ENCODE measurements at places on chromosomes 3 and 15.

DNA sequence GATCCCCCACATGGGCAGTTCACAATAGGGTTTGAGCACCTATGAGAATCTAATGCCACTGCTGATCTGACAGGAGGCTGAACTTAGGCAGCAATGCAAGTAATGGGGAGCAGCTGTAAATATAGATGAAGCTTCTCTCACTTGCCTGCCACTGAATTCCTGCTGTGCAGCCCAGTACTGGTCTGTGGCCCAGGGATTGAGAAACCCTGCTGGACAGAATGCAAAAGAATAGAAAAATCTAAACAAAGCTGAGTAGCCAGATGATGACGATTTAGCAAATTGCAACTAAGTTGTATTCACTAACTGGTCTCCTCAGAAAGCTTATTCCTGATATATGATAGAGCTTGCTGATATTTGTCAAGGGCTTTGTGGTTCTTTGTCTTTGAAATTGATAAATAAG, 34.3 kb upstream of the APH1B start:
- DNase-seq, result no peak

- no peak for DNase-seq
These were observed 276.8 kb downstream of the ULK4 start for GRCh38 chr3:41684797-41685735.

- DNase-seq, result no peak
These were observed 28.3 kb downstream of the PLXND1 start for GRCh38 chr3:129577925-129578786.

- peak; percentile 66 for DNase-seq
These were observed 4.5 kb upstream of the RFT1 start for GRCh38 chr3:53134631-53135232.

DNA sequence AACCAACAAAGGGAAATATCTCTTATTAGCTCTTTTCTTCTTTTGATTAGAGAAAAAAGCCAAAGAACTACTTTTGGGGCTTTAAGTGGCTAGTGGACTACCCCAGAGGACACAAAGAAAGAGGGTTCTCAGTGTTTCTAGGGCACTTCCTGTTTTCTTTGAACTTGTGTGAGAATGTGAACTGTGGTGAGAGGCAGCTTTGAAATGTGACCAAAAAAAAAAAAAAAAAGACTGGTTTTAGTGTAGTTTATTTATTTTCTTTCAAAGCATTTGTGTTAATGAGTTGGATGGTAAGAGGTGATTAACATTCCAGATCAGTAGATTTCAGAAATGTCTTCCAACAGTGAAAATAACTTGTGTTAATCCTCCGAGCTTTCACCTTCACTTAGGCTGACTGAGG, 32.4 kb downstream of the SELENOT start:
- DNase-seq, result peak; percentile 48

DNA sequence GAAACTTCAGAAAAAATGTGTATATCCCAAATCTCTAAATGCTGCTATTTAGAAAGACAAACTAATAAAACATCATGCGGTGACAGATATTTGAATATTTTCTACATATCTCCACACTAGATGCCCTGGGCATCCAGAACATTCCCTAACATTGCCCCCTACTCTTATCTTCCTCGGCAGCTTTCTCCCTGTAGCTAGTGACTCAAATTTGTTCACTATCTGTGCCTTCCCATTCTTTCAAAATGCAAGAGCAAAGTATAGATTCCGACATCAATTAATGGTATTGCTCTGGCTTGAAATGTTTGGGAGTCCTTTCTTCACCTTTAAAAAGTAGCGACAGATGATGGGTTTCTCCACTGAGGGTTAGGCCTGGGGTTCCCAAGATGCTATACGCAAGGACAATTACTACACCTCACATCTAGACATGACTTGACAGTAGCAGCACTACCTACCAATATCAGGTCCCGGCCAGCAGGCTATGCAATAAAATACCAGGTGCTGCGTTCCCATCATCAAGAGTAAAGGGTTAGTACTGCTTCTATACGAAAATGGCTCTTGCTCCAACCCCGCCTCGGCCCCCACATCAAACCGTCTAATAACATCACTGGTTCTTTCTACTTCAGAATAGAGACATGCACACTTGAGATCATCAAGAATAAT, 631 bp downstream of the UBR1 start:
- DNase-seq, result peak; percentile 20

DNA sequence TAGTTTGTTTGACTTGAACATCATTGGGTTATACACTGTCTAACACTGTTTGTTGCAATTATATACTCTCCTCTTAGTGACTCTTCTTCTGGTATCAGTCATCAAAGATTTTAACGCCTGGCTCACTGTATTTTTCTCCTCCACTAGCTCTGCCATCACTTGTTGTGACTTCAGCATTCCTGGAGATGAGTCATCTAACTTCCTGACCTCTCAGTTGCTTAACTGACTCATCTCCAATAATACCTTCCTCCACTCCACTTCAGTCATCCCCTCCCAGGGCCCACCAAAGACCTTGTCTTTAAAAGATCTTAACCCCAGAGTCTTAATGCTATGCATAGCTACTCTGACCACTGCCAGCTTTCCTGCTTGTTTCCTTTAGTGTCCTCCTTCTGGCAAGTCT, 28.6 kb upstream of the CLSTN2 start:
- DNase-seq, result no peak

DNA sequence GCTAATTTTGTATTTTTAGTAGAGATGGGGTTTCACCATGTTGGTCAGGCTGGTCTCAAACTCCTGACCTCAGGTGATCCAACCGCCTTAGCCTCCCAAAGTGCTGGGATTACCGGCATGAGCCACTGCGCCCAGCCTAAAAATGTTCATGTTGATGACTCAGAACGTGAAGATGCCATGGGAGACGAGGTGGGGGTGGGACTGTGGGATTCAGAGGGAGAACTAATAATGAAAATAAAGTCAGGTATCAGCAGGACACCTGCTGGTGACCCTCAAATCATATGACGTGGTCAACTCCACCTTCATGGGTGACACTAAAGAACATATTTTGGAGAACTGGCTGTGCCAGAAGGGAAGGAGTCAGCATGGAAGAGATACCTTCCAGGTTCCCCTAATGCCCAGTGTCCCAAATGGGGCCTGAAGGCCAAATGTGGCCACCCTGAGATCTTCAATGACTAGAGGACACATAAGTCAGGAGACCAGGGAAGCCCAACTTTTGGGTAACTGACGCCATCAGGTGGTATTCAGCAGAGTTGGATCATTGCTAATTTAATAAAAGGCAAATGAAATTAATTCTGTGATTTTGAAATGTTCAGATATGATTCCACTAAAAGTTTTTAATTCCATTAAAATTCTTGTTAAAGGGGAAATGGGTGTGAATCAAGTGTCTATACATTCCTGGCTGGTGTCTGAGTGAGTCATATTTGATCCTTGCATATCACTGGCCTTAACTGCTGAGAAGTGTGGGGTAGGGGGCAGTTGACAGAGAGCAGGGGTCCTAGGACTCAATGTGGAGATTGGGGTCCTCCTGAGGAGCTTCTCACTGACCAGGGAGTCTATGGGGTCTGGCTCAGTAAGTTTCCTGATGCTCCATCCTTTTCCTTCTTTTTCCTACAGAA, 88.6 kb upstream of the GSK3B start:
- peak; percentile 13 for DNase-seq

- no peak for DNase-seq
These were observed 1.5 kb upstream of the GOLGA8B start for GRCh38 chr15:34584996-34585395.

DNA sequence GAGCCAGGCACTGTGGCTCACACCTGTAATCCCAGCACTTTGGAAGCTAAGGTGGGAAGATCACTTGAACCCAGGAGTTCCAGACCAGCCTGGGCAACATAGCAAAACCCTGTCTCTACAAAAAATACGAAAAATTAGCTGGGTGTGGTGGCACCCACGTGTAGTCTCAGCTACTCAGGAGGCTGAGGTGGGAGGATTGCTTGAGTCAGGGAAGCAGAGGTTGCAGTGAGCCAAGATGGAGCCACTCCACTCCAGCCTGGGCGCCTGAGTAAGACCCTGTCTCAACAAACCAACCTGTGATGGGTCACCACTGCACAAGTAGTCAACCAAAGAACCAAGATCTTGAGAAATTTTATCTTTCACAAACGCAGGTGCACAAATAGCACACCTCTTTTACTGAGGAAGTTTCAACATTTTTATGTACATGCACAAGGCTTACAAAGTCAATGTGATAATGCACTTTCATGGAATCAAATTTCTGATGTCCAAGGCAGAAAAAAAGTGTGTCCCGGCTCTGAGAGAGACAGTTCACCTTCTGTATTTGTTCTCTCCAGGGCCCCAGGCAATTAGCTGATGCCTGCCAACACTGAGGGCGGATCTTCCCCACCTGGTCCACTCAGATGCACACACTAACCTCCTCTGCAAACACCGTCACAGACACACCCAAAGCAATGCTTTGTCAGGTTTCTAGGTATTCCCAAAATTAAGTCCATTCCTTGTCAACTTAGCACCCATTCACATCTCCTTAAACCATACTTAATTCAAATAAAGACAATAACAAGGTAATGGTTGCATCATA, 12.4 kb downstream of the ACAA1 start:
- DNase-seq, result no peak

GRCh38 chr3:107826727-107827126, 264.1 kb downstream of the CD47 start:
- DNase-seq, result no peak

- DNase-seq, result peak; percentile 8
These were observed 2.2 kb downstream of the PIAS1 start for GRCh38 chr15:68056097-68056865.

DNA sequence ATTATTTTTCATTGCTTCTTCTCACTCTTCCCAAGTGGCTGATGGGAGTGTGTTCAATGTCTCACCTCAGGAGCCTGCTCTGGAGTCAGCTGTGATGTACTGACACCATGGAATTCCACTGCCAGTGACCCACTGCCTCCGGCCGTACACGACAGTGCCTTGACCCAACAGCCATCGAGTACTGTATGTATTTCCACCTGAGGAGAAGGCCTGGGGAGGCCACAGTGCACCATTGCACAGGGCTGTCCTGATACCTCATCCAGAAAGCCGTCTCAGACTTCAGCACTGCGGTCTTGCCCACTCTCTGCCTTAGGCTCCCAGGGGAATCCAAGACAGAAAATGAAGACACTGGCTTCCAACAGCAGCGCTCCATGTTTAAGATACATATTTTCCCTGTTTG, 51.4 kb upstream of the EIF1B start:
- no peak for DNase-seq

- DNase-seq, result no peak
These were observed 326.3 kb downstream of the UACA start for GRCh38 chr15:70437089-70437488.

DNA sequence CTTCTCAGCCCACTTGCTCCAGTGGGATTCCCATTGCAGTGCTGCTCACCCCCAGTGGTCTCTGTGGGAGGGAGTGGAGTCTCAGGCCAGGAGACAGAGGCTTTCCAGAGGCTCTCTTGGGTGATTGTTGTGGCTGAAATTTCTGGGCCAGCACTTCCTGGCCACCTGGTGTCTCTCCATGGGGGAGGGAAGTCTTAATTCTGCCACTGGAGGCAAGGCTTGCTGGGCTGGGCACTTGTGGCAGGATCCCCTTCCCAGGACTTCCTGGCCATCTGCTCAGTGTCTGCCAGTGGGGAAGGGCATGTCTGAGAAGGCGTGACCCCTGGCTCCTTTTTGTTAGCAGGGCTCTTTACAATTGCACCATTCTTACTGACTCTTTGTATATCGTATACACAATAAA, 351.8 kb downstream of the GABRB3 start:
- no peak for DNase-seq

DNA sequence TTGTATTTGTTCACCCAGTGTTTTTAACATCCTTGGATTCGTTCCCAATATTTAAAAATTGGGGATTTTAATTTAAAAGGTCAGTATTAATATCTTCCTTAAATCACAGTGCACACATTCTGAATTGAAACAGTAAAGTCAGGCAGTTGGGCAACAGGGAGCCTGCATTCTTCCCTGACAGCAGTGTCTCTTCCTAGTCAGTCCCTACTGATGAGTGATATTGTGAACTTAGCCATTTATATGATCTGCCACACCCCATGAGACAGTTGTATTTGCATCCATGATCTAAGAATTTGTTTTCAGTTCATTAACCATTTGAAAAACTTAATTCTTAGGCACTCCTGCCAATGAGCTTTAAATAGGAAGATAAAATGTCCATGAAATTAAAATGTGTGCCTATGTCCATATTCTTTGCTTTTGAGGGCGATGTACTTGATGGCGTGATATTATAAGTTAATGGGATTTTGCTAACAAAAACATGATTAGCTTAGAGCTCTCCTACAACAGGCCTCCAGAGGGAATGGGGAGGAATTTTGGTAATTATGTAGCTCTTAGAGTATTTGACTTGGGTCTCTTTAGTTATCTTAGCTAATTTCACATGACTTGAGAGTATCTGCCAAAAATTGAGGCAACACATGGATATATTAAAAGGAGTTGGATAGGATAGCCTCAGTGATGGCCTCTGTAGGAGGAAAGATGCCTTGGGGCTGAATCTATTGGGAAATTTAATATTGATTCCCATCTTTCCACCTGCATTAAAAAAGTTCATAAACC, 219.3 kb downstream of the PTPRG start:
- no peak for DNase-seq

- no peak for DNase-seq
These were observed 11.7 kb downstream of the MRPS22 start for GRCh38 chr3:139355476-139355875.

- no peak for DNase-seq
These were observed 102.9 kb downstream of the SRGAP3 start for GRCh38 chr3:9146367-9147071.

DNA sequence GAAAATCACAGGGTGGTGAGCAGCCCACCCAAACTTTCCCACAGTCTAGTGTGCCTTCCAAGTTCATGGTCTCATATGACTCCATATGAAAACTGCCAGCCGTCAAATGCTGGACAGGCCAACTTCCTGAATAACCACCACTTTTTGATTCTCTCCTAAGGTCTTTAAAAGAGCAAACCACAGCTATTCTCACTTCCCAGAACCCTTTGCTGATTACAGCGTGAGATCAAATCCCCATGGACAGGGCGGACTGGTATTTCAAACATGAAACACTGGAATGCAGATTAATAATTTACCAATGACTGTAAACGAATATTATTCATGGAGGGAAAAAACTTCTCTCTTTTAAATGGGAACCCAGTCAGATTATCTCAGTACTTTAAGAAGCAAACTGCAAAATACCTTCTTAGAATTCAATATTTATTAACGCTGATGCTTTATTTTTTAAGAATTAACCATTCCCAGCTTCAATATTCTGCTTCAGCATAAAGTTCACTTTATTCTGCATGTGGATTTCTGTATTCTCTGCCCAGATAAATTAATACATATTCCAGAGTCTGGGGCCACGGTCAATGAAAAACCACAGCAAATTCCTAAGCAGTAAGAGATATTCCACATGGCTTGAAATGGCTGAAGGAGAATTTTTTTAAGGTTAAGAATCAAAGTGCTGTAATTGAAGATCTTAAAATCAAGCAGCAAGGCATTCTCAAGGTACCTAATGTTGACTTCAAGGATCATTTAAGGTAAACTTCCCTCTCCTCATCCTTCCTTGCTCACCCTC, 42.9 kb downstream of the MYO1E start:
- DNase-seq, result no peak

DNA sequence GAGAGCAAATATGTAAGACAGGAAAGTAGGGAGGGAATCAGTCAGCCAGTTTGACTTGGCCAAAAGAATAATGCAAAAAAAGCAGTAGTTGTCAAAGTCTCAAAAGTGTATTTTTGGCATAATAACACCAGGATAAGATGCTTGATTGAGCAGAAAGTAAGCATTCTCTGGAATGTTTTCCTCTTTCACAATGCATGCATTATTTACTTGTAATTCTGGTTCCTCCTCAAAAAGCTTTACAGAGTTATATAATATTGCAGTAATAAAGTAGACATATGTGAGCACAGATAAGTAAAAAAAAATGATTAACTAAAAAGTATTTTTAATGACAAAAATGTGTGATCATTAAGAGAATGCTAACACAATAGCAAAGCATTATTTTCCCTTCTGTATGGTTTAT, 285.9 kb upstream of the BCHE start:
- no peak for DNase-seq

All from CD4-positive, alpha-beta T cell treated with Interleukin-2 at 100 ng/mL for 4 hours (primary cell).